GM18507 (cell line): ENCODE measurements at places on chromosomes 6 and 20.

GRCh38 chr6:94036024-94036423, 616.7 kb upstream of the EPHA7 start:
- DNase-seq = no peak

- DNase-seq = no peak
Observed at GRCh38 chr20:32731882-32732266, 11.4 kb downstream of the COMMD7 start.

GRCh38 chr20:35947489-35947888, 6.8 kb downstream of the SCAND1 start:
- no peak for DNase-seq

DNA sequence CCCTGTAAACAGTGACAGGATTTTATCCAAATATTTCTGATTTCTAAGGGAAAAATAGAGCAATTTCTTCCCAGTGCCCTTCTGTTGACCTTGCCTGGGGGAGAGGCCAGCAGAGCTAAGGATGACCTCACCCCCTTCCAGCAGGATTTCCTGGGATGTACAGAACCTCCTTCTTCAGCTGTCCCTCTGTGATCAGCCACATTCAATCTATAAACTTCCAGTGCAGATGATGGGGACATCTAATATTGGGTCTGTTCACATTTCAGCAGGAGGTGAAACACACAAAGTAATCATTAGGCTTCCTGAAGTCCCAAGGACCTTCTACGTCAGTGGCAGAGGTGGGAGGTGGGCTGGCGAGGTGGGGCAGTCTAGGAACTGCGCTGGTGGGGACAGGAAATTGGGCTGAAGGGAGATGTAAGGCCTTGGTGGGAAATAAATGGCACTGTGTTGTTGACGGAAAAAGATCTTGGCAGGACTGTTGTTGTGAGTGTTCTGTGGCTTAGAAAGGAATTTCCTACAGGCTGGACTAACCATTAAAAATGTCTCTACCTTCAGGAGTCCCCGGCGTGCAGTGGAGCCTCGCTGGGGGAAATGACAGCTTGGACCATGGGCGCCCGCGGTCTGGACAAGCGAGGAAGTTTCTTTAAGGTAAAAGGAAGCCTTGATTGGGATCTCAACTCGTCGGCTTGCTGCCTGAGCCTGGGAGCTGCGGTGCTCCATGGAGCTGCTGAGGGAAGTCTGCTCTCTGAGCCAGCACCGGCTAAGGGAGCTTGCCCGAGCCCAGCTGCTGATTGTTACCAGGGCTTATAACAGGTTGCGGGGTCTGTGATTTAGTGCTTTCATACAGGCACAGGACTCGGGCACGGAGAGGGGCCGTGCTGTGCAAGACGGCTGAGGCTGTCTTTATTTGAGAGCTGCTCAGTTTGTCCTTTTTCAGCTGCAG, 127.9 kb upstream of the NAA20 start:
- no peak for DNase-seq

GRCh38 chr20:57685146-57685758, 24.6 kb downstream of the PMEPA1 start:
- no peak for DNase-seq

- no peak for DNase-seq
Observed at GRCh38 chr6:96899019-96899418, 1.3 kb upstream of the NDUFAF4 start.

DNA sequence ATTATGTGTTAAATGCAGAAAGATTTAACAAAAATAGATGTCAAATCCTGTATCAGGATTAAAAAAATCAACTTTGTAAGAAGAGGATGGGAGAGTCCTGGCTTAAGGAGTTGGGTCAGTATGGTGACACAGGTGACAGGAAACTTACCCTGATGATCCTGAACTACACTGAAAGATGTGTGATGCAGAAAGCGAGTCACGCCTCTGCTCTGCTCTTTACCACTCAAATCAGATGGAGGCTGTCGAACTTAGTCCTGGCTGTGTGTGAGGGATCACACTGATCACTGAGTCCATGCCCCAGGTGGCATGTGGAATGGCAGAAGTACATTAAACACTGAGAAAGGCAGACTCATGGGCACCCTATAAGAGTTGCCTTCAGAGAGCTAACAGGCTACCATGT, 92.9 kb downstream of the GJA10 start:
- no peak for DNase-seq

GRCh38 chr6:168871642-168872315, 381.9 kb downstream of the THBS2 start:
- DNase-seq = no peak

DNA sequence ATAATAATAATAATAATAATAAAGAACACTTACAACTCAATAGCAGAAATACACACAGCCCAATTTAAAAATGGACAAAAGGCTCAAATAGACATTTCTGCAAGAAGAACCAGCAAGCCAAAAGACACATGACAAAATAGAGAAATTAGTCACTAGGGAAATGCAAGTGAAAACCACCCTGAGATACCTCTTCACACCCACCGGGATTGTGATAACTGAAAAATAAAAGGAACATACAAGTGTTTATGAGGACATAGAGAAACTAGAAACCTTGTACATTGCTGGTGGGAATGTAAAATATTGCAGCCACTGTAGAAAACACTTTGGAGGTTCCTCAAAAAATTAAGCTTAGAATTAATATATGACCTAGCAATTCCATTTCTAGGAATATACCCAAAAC, 59.2 kb downstream of the ZDHHC14 start:
- DNase-seq = no peak

- DNase-seq = no peak
Observed at GRCh38 chr20:34385464-34385863, 22.4 kb downstream of the ITCH start.

GRCh38 chr20:6122873-6123648, at the start of gene FERMT1:
FERMT1 (minus strand) TSS chr20:6123030; CDS start chr20:6119554, 3,476 bp downstream.
- no peak for DNase-seq

DNA sequence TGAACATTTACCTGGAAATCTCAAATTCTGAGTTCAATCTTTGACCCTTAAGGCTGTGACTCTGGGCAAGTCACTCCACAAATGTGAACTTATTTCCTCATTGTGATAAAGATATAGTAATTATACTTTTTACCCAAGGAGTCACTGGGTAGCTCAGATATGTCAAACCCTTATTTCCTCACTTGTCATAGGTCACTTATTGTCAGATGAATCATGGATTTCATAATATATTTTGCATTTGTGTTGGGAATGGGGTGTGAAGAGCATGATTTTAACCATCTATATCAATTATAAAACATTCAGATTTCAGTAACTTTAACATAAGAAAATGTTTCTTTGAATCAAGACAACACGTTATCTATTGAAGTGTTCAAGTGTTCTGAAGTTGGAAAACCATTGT, 3.7 kb upstream of the CARMIL1 start:
- DNase-seq = no peak

DNA sequence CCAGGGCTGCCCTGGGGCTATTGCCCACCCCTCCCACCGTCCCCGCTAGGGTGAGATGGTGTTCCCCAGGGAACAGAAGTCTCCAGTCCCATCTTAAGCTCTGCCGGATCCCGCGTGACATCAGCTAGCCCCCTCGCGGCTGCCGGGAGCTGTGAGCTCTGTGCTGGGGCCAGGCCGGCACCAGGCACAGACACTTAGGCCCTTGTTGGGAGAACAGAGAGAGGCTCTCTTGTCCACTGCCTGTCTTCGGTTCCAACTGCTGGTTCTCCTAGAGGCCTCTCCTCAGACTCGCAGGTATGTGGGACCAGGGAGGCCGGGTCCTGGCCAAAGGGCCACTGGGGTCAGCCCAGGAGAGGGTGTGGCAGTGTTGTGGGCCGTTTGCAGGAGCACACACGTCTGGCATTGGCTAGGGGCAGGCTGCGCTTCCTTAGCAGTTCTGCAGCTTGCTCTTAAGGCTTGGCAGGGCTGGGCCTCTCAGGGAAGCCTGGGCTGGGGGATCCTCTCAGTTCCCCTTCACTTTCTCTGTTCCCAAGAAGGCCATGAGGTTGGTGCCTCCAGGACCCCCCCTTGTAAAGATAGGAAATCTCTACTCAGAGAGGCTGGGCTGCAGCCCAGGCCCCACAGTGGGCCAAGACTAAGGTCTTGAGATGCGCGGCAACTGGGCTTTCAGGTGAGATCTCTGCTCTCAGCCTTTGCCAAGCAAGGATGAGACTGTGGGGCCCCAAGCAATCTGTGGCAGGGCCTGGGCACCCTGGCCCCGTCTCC, 6.3 kb downstream of the SGK2 start:
- no peak for DNase-seq
